ENCODE measurements at places on chromosomes 16 and 17.

DNA sequence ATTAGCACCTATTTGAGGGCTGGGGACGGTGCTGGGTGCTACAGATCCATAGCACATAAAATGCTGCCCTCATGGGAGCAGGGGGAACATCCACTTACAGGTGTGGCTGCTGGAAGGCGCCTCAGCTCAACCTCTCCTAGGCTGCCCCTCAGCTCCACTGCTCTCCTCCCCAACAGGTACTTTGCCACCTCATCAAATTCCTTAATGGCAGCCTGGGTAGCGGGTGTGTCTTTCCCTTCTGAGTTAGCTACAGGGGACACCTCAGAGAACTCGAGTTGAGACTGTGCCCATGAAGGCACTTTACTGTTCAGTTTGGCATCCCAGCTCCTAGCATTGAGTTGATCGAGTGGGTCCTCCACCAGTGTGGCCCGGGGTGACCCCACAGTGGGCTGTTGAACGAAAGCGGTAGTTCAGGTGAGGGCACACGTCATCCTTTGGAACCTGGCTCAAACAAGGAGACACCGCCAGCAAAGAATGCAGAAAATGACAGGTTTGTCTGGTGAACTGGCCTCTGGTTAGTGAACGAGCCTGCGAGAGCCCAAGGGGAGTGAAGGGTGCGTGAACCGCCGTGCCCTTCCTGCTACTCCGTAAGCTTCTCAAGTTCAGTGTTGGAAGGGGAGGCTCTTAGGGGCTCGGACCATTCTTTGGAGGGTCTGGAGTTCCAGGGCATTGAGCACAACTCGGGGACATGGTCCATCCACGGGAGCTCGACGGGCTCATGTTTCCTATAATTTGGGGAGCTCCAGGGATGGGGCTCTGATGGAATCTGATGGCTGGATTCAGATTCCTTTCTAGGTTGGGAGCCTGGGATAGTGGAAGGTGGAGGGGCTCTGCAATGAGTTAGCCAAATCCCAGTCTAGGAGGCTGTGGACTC is 3.5 kb upstream of the CMIP start:
- no peak for DNase-seq

DNA sequence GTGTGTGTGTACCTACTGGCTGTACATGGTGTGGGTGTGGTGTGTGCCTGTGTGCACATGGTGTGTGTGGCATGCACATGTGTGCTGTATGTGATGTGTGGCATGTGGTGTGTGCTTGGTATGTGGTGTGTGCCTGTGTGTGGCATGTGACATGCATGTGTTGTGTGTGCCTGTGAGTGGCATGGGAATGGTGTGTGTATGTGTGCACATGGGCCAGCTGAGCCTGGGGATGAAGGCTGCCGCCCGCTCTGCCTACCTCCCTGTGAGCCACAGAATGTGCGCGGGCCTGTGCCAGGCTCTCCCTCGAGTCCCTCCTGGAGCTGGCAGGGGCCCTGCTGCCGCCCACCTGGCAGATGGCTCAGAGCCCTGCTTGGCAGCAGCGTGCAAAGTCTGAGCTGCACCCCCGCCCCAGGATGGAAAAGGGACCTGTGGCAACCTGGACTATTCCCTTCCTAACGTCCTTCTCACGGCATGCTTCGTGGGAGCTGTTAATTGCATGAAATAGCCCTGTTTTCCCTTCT is 9.3 kb downstream of the PRSS27 start:
- no peak for DNase-seq

GRCh38 chr17:37820995-37821713 is 76.3 kb upstream of the HNF1B start:
- no peak for DNase-seq

- no peak for DNase-seq
Measured at GRCh38 chr17:19707728-19708221, 8.6 kb downstream of the SLC47A2 start.

DNA sequence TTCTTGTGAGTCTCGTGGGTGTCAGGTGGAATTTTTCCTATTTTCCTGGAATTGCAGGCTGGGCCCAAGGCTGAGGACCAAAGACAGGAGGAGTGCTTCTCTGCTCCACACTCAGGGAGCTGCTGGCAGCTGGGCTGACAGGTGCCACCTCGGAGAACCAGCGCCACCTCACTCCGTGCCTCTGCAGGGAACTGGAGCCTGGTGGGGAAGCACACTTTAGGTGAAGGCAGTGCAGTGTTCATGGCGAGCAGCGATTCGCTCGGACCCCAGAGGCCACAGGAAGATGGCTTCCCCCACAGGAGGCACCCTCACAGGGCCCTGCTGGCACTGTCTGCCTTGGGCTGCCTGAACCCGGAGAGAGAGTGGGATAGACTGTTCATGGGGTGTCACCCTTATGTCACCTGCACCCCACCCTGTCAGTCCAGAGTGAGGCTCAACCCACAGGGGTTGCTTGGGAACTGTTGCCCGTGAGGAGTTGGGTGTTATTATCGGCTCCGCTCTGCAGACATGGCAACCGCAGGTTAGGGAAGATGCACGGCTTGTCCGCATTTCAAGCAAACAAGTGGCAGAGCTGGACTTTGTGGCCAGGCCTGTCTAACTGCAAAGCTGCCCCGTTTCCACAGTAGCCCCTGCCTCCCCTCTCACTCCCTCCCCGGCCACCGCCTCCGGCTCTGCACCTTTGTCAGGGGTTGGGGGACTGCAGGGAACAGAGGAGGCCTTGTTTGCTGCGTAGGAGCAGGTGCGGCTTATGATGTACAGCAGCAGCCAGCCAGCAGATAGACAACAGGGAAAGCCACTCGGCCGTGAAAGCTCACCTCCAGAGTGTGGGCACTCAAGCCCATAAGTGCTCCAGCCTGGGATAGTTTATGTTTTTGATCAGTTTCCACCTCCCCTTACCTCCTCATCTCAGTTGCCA is 15.5 kb downstream of the TBC1D24 start:
- no peak for DNase-seq

DNA sequence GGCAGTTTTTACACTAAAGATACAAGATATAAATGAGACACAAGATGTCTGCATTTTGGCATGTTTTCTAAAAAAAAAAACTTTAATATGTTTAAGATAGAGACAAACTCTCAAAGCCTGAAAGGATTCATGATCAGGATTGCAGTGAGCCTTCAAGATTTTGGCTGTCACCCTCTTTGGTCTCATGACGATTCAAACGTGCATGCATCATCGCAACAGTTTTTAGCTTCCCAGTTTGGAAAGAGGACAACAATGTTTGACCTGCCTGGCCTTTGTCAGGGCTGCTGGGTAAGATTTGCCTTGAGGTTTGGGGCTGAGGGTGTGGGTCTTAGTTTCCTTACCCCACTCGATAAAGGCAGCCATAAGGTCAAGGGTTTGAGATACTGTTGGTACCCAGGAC is 134.1 kb downstream of the RGS9 start:
- DNase-seq, result no peak

DNA sequence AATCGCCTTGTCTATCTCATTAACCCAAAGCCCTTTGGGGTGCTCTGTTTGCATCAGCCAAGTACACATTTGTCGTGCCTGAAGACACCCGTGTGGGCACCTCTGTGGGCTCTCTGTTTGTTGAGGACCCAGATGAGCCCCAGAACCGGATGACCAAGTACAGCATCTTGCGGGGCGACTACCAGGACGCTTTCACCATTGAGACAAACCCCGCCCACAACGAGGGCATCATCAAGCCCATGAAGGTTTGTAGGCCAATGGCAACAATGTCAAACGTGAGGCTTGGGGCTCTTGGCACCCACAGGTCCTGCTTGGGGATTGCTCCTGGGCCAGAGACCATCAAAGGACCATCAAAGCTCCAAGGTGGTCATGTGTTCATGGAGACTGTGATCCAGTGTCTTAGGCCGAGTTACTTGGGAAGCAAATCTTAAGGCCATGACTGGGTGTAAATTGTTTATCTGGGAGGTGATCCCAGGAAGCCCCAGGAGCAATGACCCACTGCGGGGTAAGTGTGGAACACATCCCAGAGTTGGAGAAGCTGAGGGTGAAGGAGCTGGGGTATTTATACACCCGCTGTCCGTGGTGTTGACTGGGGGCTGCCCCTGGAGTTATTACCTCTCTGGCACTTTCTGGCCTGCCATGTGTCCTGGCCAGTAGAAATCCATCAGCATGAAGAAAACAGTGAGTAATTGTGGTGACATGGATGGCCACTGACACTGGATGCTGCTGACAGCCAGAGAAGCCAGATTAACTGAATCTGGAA is 24.0 kb downstream of the CDH5 start:
- DNase-seq, result no peak

DNA sequence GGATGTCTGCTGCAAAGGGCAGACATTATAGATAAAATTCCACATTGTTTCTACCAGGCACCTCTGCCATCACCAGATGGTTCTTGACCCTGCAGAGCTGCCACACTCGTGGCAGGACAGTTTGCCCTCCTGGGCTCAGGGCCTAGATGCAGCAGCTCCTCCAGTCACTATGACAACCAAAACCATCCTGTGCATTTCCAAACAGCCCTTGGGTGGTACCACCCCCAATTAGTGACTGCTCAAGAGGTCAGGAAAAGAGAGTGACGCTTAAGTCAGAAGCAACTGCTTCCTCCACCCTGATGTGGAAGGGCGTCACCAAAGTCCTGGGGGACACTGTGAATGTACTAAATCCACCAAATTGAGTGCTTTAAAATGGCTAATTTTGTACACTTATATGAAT is 109.2 kb downstream of the C16orf95 start:
- DNase-seq, result no peak

- no peak for DNase-seq
Measured at GRCh38 chr16:11470676-11471415, 115.9 kb downstream of the LITAF start.

DNA sequence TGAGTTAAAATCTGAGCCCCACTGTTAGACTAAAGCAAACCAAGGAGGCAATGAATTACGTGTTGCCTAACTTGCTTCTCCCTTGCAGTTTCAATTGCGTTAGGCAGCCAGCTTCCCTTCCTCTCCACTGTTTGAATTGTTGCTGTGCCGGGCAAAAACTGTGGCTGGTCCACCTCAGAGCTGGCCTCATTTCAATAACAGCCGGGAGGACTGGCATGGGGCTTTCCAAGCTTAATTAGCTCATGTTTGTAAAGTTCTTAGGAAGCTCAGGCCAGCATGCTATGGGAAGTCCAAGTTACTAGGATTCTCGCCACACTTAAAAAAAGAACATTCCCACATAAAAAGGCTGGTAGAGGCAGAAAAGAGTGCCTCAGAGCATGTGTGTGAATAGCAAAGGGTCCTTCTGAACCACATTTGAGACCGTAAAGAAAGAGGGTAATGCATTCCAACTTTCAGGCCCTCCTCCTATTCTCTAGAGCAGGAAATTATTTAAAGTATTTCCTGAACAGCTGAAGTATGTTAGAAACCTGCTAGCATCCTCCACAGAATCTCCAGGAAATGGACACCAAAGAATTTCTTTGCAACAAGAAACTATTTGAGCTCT is 79.0 kb upstream of the SMURF2 start:
- DNase-seq, result no peak

DNA sequence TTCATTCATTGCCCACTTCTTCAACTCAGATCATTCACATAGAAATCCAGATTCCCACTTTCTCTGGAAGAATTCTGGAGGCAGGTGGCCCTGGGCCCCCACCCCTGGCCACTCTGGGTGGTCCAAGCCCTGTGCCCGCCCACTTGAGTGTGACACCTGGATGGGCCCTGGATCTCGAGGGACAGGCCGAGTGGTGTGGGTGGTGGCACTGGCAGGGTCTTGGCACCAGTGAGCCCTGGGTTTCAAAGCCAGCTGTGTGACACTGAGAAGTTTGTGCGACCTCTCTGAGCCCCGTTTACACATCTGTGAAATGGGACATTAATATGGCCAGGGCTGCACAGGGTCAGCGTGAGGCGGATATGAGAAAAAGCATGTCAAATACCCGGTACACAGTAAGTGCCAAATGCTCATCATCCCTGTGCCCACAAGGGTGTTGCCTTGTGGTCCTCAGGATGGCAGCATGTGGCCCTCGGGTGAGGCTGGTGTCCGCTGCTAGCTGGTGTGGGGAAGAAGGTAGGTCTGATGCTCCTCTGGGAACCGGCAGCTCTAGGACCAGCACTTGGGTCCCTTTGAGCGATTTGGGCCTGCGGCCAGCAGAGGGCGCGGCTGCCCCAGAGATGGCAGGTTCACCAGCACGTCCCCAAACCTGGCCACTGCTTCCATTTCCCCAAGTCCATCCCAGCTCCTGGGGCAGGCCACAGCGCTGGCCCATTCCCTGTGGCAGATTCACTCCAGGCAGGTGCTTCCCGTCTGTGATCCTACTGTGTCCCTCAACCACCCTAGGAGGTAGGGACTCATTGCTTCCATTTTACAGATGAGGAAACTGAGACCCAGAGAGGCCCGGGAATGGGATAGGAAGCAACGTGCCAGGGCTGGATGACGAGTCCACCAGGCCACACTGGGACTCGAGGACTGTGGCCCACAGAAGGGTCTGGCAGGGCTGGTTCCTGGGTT is 3.6 kb downstream of the OSGIN1 start:
- DNase-seq, result peak; percentile 20

DNA sequence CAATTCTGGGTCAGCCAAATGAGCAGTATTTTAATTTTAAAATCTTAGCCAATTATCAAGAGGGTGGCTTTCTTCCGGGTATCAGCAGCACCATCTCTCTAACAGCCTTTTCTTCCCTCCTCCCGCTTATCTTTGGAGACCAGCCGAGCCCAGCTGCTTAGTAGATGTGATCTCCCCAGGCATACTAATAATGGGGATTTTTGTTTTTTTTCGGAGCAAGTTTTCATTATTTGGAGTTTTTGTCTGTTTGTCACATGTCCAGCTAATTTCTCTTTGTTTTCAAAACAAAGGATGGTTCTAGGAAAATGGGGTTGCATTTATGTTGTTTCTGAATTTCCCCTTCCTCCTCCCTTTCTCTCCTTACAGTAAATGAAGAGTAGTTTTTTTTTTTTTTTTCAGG is 170.5 kb upstream of the MPHOSPH6 start:
- no peak for DNase-seq

DNA sequence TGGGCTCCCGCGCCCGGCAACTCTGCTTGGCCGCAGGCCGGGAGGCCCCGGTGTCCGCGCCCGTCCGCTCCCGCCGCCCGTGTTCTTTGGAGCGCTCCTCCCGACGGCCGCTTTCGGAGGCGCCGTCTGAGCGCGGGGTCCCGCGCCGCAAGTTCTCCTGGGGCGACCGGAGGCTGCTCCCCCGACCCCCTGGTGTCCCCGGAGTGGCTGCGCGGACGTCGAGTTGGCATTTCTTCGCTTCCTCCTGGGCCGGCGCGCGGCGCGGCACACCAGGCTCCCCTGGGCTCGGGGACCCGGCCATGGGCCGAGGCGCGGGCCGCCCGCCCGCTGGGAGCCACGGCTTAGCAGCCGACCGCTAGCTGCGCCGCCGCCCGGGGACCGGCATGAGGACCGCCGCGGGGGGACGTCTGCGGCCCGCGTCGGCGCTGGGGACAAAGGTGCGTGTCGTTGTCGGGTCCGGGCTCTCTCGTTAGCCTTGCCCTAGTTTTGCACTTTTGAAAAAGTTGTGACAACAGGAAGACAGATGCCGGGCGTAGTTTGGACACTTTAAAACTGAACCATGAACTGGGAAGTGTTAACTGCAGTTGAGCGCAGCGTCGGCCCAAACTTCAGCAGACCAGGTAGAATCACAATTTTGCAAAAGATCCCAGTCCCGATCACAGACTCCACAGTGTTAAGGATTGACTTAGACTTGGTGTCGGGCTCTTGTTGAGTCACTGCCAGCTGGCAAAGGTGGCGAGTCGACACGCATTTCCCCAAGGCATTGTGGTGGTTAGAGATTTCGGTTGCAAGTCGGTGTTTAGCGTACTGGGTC is 700 bp downstream of the UBN1 start:
- DNase-seq, result no peak

Measured in stimulated activated CD8-positive, alpha-beta memory T cell treated with anti-CD3 and anti-CD28 coated beads, Interleukin-7, amount 100 ng/mL, for 1 hour (primary cell).